ENCODE measurements at places on chromosomes 6 and 20.

GRCh38 chr20:34850969-34851368 is 21.7 kb downstream of the GGT7 start:
- DNase-seq: peak; percentile 56

DNA sequence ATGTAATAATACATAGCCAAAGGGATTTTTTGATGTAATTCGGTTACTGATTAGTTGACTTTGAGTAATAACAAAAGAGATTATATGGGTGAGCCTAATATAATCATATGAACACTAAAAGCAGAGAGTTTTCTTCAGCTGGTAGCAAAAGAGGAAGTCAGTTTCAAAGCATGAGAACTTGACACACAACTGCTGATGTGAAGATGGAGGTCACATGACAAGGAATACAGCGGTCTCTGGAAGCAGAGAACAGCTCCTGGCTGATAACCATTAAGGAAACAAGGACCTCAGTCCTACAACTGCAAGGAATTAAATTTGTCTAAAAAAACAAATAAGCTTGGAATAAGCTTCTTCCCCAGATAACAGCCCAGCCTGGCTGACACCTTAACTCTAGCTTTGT is 154.5 kb upstream of the PRND start:
- no peak for DNase-seq

- DNase-seq: no peak
Observed at GRCh38 chr20:7348253-7348652, 580.8 kb downstream of the BMP2 start.

GRCh38 chr20:16599257-16599656 is 26.0 kb upstream of the KIF16B start:
- no peak for DNase-seq

- DNase-seq: no peak
Observed at GRCh38 chr6:57242505-57242904, 20.4 kb upstream of the RAB23 start.

- DNase-seq: no peak
Observed at GRCh38 chr6:104644848-104645247, 214.9 kb downstream of the HACE1 start.

- DNase-seq: no peak
Observed at GRCh38 chr6:79706527-79706926, 75.4 kb downstream of the SH3BGRL2 start.

- DNase-seq: no peak
Observed at GRCh38 chr6:1263039-1263849, 48.7 kb upstream of the FOXQ1 start.

DNA sequence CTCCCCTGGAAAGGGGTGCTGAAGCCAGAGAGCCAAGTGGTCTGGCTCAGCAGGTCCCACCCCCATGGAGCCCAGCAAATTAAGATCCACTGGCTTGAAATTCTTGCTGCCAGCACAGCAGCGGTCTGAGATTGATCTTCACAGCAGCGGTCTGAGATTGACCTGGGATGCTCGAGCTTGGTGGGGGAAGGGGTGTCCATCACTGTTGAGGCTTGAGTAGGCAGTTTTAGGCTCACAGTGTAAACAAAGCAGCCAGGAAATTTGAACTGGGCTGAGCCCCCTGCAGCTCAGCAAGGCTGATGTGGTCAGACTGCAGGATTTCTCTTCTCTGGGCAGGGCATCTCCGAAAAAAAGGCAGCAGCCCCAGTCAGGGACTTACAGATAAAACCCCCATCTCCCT is 41.3 kb upstream of the B3GAT2 start:
- DNase-seq: no peak

GRCh38 chr20:60254901-60255411 is 296.7 kb downstream of the CDH26 start:
- no peak for DNase-seq

DNA sequence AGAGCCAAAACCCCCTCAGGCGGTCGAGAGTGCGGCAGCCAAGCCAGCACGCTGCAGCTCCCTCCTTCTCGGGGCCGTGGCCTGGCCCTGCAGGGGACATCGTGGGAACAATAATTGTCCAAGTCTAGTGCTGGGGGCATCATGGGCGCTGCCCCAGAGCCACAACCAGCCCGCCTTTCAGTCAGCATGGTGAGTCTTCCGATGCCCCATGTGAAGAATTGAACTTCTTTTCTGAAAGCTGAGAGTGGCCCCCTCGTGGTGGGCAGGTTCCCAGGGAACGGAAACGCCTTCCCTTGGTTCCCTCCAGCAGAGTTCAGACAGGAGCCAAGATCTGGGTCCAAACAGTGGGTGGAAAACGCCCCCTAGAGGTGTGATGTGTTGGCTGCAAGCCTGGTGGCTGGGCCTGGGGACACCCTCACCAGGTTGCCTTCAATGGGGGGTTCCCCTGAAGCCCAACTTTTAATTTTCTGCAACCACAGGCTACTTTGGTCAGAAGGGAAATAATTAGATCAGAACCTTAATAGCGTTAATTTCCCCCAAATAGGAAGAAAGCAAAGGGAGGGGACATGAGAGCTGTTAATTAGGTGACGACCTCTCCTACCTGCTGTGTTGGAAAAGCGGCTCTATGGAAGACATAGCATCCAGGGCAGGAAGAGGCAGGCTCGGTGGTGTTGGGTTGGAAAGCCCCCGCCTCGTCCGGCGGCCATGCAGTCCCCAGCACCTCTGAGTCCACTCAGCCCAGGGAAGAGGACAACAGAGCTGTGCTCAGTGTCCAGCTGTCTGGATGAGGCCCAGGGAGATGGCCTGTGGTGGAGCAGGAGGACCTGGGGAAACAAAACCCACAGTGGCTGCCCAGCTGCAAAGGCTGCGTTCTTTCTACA is 4.7 kb upstream of the MRGBP start:
- peak; percentile 76 for DNase-seq

- DNase-seq: no peak
Observed at GRCh38 chr6:43107344-43108062, 31.4 kb downstream of the PTK7 start.

GRCh38 chr20:9515741-9516233 is 1.4 kb downstream of the LAMP5 start:
- no peak for DNase-seq

- no peak for DNase-seq
Observed at GRCh38 chr6:4873928-4874327, 97.7 kb downstream of the CDYL start.

DNA sequence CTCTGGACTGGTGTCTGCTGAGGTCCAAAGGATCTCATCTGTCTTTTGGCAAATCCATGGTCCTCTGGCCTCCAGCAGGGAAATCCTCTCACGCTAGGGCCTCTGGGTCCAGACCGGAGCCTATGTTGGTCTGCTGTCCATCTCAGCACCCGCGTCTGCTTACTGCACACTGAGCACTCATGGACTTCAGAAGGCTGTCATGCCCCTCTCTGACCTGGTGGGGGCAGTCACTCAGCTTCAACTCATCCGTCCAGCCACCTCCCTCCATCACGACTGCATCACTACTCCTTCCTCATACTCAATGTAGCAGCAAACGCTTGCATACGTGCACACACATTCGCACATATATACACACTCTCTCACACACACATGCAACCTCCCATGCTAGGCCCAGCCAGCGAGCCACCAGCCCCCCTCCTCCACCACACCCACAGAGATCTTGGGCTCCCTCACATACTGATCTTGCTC is 33.3 kb downstream of the GABRR2 start:
- peak; percentile 51 for DNase-seq

DNA sequence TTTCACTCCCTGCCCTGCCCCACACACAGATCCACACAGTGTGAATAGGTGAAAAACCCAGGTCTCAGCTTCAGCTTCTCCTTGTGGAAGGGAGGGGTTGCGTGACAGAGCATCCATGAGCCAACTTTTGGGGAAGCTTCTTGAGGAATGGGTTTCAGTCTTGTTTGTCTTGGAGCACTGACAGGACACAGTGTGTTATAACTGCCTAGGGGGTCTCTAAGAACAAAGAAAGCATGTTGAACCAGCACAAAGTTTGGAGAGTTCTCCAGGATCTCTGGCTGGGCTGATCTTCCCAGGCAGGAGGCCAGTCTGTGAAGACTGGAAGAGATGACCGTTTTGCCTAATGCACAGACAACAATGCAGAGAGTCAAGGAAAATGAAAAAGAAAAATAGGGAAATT is 164.5 kb downstream of the COL12A1 start:
- DNase-seq: no peak

Data from upper lobe of left lung (tissue), 6 donors.